Occipital lobe (tissue), 3 donors: ENCODE measurements at places on chromosomes 3 and 15. TPM values are rescaled to one million over a fixed set of nuclear protein-coding genes. Genes with fewer than 3 reads are reported as not detected.

DNA sequence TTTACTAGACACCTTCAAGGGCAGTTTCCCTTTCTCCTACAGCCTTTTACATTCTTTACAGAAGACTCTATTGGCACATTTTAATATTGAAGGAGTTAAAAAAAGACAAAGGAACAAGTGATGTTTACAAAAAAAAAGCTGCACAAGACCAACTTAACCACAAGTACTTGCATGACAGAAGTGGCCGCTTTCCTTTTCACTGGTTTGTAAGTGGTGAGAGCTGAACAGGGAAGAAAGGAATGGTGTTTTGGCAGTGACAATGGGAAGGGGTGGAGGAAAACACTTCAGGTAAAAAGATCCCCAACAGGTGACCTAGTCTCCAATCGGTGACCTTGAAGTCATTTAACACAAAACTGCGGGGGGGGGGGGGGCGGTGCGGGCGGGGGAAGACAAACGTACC is 1.1 kb downstream of the WDR72 start:
- DNase-seq: no peak

DNA sequence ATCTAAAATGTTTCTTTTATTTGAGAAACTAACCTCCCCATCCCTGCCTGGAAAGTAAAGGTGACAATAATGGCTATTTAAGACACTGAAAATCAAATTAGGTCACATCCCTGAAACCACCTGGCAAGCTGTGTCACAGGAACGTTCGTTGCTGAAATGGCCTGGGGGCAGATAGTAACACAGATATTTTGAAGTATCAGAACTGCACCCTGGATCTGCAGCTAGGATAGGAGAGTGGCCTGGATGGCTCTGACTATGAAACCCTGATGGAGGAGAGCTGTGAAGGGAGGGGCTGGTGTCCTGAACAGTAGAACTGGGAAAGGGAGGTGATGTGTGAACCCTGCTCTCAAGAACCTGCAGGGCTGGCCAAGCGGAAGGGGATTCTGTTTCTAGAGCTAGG is 648.3 kb upstream of the CFAP20DC start:
- no peak for DNase-seq

- DNase-seq: no peak
Observed at GRCh38 chr15:89077750-89078149, 10.5 kb upstream of the ABHD2 start.

GRCh38 chr15:40010686-40011085 is 28.3 kb downstream of the SRP14 start:
- peak; percentile 7 for DNase-seq

- DNase-seq: no peak
Observed at GRCh38 chr3:71226565-71227269, 356.8 kb downstream of the FOXP1 start.

GRCh38 chr3:179825527-179826246 is 172.8 kb downstream of the USP13 start:
- DNase-seq: no peak

- DNase-seq: no peak
Observed at GRCh38 chr15:77782691-77783090, 150.0 kb upstream of the LINGO1 start.

DNA sequence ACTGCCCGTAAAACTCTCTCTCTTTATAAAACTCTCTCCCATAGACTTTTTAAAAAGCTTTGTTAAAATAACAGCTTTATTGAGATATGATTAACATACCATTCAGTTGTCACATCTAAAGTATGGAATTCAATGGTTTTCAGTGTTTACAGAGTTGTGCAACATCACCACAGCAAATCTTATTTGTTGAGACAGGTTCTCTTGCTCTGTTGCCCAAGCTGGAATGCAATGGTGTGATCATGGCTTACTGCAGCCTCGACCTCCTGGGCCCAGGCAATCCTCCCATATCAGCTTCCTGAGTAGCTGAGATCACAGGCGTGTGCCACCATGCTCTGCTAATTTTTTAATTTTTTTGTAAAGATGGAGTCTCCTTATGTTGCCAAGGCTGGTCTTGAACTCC is 35.9 kb upstream of the TRAK1 start:
- DNase-seq: no peak

GRCh38 chr15:71752604-71753289 is 57.6 kb upstream of the NR2E3 start:
- DNase-seq: no peak

DNA sequence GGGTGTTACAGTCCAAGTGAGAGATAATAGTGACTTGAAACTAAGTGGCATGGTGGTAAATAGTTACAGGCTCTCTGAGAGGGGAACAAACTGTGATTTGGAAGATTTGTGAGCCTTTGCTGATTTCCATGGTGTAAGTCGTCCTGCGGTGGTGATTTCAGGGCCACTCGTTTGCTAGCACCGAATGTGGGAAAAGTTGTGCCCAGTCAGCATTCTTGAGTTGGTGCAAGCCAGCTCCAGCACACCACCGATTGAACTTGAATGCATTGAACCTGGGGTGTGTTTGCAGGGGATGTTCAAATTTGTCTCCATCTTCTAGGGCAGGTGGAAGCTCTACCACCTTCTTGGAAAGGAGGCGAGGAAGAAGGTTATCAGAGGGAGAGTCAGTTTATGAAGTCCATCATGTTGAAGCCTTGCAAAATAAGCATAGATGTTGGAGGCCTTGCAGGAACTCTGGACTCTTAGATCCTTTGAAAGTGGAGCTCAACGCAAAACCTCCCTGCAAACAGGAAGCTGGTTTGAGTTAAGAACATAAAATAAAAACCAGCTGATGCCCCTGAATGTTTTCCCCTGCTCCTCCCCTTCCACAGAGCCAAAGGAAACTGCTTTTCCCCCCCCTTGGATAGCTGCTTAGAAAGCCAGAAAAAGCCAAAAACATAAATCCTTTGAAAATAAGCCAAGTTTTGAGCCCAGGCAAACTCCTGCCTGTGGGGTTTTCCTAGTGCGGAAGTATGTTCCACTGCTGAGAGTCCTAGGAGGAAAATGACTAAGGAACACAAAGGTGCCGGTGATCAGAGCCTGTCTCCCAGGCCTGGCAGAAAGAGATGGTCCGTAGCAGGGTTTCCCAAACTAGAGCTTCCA is 21.9 kb downstream of the MAPKBP1 start:
- DNase-seq: no peak

DNA sequence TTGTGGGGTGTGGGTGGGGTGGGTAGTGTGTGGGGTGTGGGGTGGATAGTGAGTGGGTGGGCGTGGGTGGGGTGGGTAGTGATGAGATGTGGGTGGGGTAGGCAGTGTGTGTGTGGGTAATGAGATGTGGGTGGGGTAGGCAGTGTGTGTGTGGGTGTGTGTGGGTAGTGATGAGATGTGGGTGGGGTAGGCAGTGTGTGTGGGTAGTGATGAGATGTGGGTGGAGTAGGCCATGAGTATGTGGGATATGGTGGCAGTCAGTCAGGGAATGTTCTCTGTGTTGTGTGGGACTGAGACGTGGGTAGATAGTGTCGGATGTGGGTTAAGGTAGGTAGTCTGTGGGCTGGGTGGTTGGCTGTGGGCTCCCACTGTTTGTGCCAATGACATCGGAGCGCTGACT is 7.1 kb downstream of the MINAR1 start:
- no peak for DNase-seq

GRCh38 chr3:53800041-53800906 is 45.9 kb downstream of the CHDH start:
- DNase-seq: no peak

- DNase-seq: no peak
Observed at GRCh38 chr15:73986055-73986775, 5.9 kb downstream of the STOML1 start.

- DNase-seq: no peak
Observed at GRCh38 chr15:57198654-57199291, 177.5 kb upstream of the CGNL1 start.

DNA sequence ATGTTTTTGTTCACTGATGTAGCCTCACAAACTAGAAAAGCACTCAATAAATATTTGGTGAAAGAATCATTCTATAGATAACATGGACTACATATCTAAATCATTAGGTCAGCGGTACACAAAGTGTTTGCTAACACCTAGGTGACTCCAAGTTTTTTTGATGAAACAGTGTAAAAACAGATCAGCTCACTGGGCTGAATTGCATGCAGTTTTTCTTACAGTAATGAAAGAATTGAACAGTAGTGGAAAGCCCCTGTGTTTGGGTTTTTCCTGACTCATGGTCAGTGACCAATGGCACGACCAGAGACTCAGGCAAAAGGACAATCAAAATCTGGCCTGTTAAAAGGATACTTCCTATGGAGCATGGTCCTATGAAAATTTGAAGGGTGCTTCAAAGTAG is 384.3 kb upstream of the EPHA6 start:
- DNase-seq: no peak

DNA sequence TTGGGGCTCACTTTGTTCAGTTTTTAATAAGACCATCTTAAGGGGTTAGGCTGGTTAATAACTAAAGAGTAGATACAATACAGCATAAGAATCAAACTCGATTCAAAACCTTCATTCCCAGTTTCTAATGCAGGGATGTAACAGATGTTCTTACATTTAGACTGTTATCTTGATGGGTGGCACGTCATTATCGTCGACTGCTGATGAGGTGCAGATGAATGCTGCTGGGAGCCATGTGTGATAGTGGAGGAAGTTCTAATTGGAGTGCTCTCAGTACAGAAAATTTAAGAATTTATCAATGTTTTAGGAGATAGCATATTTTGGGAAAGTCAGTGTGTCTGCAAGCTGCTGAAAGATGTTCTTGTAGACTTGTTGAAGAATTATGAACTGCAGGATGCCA is 331.5 kb downstream of the PTPRG start:
- no peak for DNase-seq

- DNase-seq: no peak
Observed at GRCh38 chr3:66010739-66011655, 27.7 kb downstream of the MAGI1 start.

- DNase-seq: no peak
Observed at GRCh38 chr15:89416339-89417183, 79.8 kb downstream of the RHCG start.

DNA sequence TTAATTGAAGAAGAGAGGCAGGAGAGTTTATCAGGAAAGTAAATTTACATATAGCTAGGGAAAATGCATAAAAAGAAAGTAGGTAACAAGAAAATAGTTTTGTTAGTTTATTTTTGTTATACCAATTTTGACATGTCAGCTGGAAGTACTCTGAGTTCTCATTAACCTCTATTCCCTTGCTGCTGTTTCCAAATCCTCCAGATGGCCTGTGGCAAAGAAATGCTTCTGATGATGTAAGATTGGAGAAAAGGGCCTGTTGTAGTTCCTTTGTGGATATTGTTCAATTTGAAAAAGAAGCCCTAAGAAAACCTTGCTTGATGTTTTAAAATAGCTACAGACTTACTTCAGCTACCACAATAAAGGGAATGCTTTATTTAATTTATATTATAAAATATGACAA is 192.9 kb upstream of the SLITRK3 start:
- no peak for DNase-seq

- no peak for DNase-seq
Observed at GRCh38 chr3:40624189-40624769, 99.5 kb downstream of the ZNF621 start.

- no peak for DNase-seq
Observed at GRCh38 chr3:168847291-168847883, 751.7 kb upstream of the GOLIM4 start.

DNA sequence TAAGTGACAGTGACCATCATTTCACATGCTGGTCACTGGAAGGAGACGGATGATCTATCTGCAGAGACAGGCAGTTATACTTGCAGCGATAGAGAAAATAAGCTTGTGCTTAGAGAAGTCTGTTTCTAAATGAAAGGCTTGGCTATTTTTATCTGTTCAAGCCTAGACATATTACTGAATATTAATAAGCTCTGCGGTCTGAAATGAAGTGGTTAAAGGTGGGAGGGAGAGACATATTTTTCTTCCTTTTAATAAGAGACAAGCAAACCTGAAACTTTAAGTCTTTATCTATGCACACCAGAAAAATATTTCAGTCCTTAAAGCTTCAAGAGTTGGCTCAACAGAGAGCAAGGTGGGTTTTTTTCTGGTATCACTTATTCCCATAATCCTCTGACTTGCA is 99.0 kb downstream of the CD200R1L start:
- no peak for DNase-seq

DNA sequence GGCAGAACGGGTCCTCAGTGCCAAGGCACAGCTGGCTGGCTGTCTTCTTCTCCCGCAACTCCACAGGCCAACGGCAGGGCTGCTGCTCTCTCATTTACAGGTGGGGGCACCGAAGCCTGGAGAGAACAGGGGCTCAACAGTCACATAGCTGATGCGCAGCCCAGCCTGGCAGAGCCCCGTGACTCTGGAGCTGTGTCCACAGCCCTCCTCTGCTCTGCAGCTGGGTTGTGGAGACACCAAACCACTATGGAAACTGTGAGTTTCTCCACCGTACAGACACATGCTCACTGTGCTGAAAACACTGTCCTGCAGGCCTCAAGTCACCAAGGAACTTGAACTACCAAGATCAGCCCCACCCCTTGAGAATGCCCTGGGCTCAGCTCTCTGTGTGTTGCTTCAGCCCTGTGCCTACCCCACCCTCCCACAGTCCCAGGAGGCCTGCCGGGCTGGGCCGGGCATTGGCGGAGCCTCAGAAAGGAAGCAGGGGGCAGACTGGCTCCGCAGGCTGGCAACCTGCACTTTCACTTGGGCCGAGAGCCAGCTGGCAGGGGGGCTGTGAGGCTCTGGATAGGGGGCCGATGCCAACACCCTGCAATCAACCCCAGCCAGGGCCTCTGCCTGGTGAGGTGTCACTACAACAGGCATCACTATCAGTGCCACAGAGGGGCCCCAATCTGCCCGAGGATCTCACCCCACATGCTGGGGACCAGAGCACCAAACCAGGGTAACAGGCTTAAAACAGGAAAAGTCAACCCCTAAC is 113.7 kb upstream of the RPL32 start:
- DNase-seq: peak; percentile 42

DNA sequence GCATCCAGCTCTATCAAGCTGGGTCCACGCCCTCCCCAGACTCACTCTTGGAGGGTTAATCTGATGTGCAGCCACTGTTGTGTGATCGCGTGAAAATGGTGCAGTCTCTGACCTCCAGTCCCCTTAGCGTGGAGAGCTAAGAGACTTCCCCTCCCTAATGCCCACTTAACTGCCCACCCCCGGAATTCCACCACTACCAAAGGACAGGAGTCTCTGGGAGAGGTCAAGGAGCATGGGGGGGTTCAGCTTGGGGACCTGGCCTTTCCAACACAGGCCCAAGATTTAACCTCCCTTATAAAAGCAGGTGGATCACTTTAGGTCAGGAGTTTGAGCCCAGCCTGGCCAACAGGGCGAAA is 48.8 kb downstream of the CCDC12 start:
- no peak for DNase-seq

Gene NPAP1
- total RNA-seq: 0.31 TPM

Gene EIF2A
- total RNA-seq: 268 TPM

Gene SHF
- total RNA-seq: 54.9 TPM

Gene TMEM108
- total RNA-seq: 27.1 TPM

Gene PLA2G4D
- total RNA-seq: not detected

Gene ADAMTS7
- 5.9 TPM for total RNA-seq

Gene SLC15A2
- total RNA-seq: 10.0 TPM

Gene AMT
- 0.62 TPM for total RNA-seq

Gene CLSTN2
- 10.3 TPM for total RNA-seq

Gene ATP10A
- total RNA-seq: 0.78 TPM

Gene LYZL4
- total RNA-seq: not detected

Gene SLC9A9
- 7.3 TPM for total RNA-seq

Gene APEH
- total RNA-seq: 65.4 TPM

Gene FGF12
- total RNA-seq: 187 TPM

Gene DISP2
- 9.2 TPM for total RNA-seq

Gene ZPLD1
- not detected for total RNA-seq
